Neuronal stem cell (in vitro differentiated cells): ENCODE measurements at places on chromosomes 5 and 9.

DNA sequence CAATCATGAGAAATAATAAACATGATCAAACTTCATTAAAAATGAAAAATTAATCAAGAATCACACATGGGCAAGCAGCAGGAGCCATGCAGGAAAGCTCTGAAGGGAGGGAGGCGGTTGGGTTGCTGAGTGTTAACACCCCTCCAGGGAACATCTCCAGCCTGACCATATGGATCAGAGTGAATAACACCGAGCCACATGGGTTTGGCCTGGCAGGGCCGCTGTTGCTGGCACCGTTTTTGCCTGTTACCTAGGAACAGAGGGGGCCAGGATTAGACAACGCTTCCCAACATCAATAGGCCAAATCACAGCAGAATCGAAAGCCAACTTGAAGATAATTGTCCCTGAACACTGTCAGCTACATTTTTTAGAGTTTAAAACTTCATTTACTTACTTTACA is 160.2 kb downstream of the DENND1A start:
- no peaks in the 10 kb centered on the region for H3K36me3 ChIP-seq
- no peaks in the 10 kb centered on the region for H3K4me1 ChIP-seq
- H3K27me3 ChIP-seq: no peaks in the 10 kb centered on the region
- no peak overlapping the region for H3K27ac ChIP-seq

GRCh38 chr5:143350751-143351602 is 52.5 kb downstream of the NR3C1 start:
- H3K36me3 ChIP-seq: no peaks in the 10 kb centered on the region
- DNase-seq: no peak
- no peaks in the 10 kb centered on the region for H3K4me1 ChIP-seq
- no peak overlapping the region for H3K4me3 ChIP-seq
- no peaks in the 10 kb centered on the region for H3K27me3 ChIP-seq

DNA sequence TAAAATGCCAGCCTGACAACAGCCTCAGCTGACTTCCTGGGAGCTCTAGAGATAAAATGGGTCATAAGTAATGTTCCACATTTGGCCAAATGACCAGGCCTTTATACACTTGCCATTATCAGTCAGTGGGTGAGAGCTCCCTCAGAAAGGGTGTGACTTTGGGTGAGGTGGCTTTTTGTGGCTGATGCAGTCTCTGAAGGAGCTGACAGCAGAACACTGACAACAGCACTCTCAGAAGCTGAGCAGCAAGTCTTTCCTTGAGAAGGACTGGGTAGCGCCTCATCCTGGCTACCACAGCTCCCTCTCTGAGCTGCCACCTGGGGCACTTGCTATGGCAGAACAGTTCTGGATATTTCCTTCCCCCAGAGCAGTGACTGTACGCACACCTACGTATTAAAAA is 22.0 kb upstream of the GNAQ start:
- no peaks in the 10 kb centered on the region for H3K36me3 ChIP-seq
- H3K4me1 ChIP-seq: no peaks in the 10 kb centered on the region
- no peak overlapping the region for H3K27ac ChIP-seq
- no peaks in the 10 kb centered on the region for H3K27me3 ChIP-seq

GRCh38 chr5:78133423-78133822 is 161.1 kb downstream of the AP3B1 start:
- no peak overlapping the region for H3K27ac ChIP-seq
- H3K4me1 ChIP-seq: no peaks in the 10 kb centered on the region
- no peaks in the 10 kb centered on the region for H3K27me3 ChIP-seq
- DNase-seq: no peak
